ENCODE measurements at places on chromosomes 11 and 22.

GRCh38 chr11:112579282-112579681 is 318.6 kb upstream of the PLET1 start:
- DNase-seq: no peak

GRCh38 chr11:118911113-118911879 is 14.4 kb downstream of the BCL9L start:
- no peak for DNase-seq

DNA sequence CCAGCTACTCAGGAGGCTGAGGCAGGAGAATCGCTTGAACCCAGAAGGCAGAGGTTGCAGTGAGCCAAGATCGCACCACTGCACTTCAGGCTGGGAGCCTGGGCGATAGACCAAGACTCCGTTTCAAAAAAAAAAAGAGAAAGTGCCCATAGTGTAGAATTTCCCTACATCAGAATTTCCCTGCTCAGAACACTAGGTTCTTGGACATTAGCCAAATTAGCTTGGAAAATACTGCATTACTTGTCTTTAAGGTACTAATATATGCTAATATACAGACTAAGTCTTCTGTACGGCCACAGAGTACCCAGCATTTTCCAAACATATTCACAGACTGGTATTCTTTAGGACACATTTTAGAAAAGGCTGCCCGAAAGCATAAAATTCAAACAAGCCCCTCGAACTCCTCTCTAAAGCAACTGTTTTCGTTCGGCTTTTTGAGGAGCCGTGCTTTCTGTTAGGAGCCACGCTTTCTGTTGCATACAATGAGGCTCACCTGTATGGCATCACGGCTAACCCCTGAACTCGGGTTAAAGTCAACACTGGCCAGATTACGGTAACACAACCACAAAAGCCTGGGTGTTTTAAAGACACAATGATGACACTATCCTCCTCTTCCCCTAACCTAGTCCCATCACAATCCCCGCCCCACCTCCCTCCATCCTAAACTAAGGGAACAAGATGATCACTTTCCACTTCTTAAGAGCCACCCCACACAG is 18.4 kb downstream of the TNKS1BP1 start:
- DNase-seq: no peak

- DNase-seq: no peak
Observed at GRCh38 chr11:116558504-116559211, 214.1 kb downstream of the BUD13 start.

DNA sequence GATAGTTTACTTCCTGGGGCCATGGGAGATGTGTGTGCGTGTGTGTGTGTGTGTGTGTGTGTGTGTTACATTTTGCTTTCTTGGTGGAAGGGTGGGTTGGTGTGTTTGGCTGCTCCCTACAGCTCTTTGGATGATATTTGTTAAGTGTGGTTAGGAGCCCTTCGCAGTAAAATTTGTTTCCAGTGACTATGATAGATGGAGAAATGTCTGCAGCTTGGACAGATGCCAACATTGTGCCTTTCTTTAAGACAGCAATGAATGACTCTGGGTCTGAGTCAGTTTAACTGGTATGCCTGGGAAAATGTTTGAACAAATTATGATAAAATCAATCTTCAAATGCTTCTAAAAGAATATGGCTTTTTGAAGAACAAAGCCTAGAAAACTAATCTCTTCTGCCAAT is 102.7 kb upstream of the TRPC6 start:
- DNase-seq: no peak

DNA sequence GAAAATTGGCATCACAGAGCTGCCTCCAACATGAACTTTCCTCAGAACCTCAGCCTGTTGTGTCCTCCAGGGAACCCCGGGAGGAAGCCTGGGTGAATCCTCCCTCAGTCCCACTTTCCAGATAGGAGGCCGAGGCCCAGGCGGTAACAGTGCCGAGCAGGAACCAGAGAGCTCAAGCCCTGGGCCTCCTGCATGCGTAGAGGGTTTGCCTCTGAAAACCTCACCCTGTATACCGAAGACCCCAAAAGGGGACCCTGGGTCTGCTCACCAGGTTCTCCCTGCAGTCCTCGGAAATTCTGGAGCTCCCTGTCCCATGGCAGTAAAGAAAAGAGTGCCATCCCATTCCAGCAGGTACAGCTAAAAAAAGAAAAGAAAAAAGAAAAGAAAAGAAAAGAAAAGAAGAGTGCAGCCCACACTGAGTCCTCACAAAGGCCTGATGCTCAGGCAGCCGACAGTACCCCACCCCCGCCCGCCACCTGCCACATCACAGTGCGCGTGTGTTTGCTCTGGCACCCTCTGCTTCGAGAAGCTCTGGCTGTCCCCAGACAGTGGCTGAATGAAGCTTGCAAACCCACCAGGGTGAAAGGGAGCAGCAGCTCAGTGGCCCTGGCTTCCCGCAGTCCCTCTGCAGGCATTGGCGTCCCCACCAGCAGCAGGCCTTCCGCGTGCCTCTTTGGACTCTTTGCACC is 28.4 kb upstream of the FADD start:
- no peak for DNase-seq

DNA sequence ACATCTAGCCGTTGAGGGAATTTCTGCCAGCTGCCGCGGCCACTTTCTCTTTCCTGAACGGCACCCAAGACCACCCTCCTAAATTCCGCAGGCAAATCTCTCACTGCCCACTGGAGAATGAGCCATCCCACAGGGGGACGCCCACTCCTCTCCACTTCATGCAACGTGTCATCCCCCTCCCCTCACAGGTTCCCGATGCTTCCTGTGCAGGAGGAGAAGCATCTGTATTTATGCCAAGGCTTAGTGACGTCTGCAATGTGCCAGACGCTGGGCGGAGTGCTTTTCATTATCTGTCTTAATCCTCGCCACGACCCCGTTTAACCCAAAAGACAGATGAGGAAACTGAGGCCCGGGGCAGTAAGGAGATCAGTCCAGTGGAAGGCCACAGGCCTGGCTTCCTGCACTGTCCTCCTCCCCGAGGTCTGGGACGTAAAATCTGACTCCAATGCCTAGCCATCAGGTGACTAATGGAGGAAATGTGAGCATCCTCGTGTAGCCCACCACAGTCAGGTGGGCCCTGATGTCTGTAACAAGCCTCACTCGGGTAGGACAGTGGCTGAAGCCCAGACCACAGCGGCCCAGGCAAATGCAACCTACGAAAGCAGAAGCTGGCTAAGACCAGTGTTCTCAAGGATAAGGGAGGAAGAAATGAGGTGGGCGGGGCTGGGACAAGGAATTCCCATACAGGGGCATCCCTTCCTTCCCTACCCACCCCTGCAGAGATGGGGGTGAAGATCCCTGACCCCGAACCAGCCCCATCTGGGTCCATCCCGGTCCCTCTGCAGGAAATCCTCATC is 23.1 kb downstream of the MN1 start:
- DNase-seq: no peak

GRCh38 chr11:14529951-14530350 is 9.8 kb upstream of the PSMA1 start:
- DNase-seq: no peak

GRCh38 chr11:132623511-132623910 is 908.8 kb downstream of the OPCML start:
- no peak for DNase-seq

DNA sequence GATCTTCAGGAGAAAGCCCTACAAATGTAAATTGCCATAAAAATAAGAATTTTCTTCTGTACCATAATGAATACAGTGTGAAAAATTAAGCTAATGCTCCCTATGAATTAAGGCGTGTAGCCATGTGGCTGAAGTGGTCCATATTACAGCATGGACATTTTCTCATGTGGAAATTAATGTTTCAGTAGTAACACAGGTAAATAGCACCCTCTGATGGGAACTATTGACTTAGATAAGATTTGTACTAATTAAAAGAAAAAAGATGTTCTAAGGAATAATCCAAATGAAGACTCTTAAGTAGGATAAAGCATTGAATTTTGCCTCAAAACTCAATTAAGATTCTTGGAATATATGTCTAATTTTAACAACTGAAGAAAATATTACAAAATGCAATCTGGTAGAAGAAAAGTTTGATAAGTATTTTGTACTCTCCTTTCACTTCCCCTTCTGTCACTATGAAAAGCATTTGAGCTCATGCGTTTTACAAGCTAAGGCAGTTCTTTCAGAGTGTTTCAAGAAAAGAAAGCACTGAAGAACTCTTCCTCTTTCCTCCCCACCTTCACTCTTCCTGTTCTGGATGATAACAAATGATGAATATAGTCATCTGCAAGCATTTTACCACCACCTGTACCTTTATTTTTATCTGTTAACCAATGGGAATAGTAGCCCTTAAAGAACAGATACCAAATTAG is 9.9 kb upstream of the OR8D2 start:
- no peak for DNase-seq

DNA sequence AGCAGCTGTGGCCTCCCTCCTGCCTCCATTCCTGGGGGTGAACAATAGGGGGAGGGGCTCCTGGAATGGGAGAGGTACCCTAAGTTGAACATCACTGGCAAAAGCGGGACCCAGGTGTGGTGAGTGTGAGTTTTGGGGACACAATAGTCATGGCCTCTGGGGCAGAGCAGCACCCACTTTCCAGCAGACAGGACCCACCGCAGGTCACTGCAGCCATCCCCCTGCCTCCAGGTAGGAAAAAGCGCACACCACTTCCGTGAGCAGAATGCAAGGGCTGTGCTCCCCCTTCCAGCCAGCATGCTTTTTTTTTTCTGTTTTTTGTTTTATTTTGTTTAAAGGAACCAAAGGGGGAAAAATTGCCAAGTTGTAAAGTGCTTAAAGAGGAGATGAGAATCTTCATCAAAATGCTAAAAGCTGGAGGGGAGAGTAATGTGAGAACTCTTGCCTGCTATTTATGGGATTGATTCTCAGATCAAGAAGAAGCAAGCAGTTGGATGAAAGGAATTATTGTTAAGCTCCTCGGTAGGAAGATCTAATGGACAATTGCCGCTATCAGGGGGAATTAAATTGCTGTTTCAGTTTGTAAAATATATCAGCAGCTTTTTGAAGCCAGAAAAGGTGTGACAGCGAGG is 152.9 kb downstream of the FEZ1 start:
- DNase-seq: no peak

GRCh38 chr11:130381317-130381716 is 47.1 kb downstream of the ADAMTS8 start:
- no peak for DNase-seq

GRCh38 chr22:34861787-34862186 is 204.2 kb upstream of the ISX start:
- no peak for DNase-seq

DNA sequence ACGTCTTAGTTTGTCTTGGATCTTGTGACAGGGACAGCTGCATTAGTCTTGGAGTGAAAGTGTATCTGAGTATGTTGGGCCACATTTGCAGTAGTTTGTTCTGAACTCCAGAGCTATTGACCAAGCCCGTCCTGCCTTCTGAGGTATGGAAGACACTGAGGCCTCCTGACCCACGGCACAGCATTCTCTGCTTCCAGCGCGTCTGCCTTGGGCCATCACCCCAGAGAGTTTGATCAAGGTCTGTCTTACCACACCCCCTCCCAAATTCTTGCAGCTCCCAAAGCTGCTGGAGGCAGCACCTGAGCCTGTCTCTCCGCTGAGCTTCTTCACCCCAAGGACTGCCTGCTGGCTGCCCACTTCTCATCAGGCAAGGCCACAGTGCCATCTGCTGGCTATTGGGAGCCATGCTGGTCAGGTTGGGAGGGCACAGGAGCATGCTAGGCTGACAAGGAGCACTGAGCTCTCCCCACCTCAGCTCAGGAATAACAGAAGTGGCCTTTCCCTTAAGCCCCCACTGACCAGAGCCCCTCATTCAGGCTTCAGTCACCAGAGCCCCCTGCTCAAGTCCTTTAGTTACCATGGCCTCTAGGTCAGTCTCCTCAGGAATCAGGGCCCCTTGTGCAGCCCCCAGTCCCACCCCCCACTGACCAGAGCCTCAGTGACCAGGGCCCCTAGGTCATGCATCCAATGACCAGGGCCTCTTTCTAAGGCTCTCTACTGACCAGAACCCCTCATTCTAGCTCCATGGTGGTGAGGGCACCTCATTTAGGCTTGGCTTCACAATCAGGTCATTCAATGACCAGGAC is 27.2 kb upstream of the SMPD1 start:
- peak; percentile 45 for DNase-seq

GRCh38 chr11:95922536-95923438 is 1.1 kb downstream of the MTMR2 start:
- DNase-seq: no peak

- DNase-seq: no peak
Observed at GRCh38 chr11:83285151-83285770, 906 bp downstream of the CCDC90B start.

DNA sequence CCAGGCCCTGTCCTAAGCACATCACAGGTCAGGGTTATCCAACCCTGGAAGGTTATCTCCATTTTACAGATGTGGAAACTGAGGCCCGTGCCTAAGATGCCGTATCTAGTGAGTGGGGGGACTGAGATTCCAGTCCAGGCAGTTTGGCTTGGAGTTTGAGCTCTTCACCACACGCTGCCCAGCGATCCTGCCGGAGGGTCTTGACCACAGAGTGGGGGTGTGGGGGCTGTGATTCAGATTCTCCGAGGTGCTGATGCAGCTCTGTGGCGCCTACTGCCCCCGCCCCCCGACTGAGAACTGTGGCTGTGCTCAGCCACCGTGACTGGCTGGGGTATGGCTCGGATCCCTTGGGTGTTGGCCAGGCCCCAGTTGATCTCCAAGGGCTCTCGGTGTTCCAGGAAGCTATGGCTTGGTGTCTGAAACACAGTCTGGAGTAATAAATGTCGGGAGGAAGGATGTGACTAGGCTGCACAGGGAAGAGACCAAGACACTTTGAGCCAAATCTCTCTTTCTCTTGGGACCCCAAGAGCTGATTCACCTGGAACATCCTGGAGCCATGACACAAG is 60.6 kb upstream of the RASD2 start:
- DNase-seq: no peak

- DNase-seq: no peak
Observed at GRCh38 chr11:93285430-93285829, 45.1 kb upstream of the DEUP1 start.

DNA sequence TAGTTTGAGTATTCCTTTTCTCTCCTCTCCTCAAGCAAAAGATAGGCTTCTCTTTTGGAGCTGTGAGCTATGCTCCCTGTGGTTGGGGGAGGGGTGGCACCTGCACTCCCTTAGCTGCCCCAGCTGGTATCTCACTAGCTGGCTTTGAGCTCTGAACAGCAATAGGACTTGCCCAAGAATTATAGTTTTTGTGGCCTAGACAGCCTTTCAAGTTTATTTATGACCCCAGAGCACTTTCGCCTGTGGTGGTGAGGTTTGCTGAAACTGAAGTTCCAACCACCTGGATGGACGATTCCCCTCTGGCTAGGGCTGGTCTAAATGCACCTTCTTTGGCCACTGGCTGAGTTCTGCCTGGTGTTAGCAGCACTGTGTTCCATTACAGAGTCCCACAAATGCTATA is 37.1 kb upstream of the SLC37A2 start:
- DNase-seq: no peak

Data from hippocampal formation (tissue), 2 donors.